Osteocyte (in vitro differentiated cells): ENCODE measurements at places on chromosomes 6 and 20. TPM values are rescaled to one million over a fixed set of nuclear protein-coding genes. Genes with fewer than 3 reads are reported as not detected.
A peak's percentile ranks its signal among the peaks of the same experiment; 100 is the strongest.

DNA sequence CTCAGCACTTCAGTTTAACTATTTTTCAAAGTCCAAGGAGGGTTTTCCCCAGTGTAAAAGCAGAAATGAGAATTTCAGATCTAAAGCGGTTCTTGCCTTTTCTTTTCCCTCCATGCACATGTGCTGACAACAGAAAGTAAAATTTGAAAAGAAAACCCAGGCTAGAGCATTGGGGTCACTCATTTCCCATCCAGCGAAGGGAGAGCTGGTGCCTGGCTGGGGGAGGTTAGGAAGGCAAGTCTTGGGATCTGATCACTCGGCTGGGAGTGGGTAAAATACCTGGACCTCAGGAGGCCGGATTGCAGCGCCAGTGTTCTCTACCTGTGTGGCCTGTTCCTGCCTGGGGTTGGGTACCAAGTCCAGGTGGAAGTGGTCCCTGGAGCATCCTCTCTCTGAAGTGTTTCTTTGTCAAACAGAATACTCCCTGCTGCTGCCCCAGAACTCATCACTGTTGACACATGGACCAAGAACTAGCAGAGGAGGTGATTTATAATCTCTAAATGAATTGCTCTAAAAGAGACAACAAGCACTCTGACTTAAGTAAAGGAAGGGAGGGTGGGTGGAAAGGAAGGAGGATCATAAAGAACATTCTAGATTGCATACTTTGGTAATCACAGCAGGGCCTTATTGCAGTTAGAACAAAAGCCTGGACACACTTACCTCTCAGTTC is 136.0 kb downstream of the MTHFD1L start:
- DNase-seq, result no peak

The JPH2 gene
- total RNA-seq, result 14.2 and 16.5 TPM in 2 replicates

GRCh38 chr6:15368186-15368585 is 122.3 kb downstream of the JARID2 start:
- DNase-seq, result no peak

- DNase-seq, result no peak
These were observed 83.9 kb upstream of the CEP85L start for GRCh38 chr6:118735320-118735719.

The PROCR gene
- 3.2 and 3.3 TPM in 2 replicates for total RNA-seq

The HLA-DOA gene
- not detected in 2 replicates for total RNA-seq

The ABRACL gene
- 16.9 and 23.0 TPM in 2 replicates for total RNA-seq

GRCh38 chr20:61986762-61987321 is 78.8 kb downstream of the TAF4 start:
- DNase-seq, result no peak

- DNase-seq, result no peak
These were observed 214.4 kb downstream of the RNF144B start for GRCh38 chr6:18601516-18602020.

The NDUFAF4 gene
- 20.5 and 21.6 TPM in 2 replicates for total RNA-seq

The BPIFB4 gene
- not detected in 2 replicates for total RNA-seq

GRCh38 chr6:18241208-18242038 is 22.9 kb downstream of the DEK start:
- DNase-seq, result no peak

DNA sequence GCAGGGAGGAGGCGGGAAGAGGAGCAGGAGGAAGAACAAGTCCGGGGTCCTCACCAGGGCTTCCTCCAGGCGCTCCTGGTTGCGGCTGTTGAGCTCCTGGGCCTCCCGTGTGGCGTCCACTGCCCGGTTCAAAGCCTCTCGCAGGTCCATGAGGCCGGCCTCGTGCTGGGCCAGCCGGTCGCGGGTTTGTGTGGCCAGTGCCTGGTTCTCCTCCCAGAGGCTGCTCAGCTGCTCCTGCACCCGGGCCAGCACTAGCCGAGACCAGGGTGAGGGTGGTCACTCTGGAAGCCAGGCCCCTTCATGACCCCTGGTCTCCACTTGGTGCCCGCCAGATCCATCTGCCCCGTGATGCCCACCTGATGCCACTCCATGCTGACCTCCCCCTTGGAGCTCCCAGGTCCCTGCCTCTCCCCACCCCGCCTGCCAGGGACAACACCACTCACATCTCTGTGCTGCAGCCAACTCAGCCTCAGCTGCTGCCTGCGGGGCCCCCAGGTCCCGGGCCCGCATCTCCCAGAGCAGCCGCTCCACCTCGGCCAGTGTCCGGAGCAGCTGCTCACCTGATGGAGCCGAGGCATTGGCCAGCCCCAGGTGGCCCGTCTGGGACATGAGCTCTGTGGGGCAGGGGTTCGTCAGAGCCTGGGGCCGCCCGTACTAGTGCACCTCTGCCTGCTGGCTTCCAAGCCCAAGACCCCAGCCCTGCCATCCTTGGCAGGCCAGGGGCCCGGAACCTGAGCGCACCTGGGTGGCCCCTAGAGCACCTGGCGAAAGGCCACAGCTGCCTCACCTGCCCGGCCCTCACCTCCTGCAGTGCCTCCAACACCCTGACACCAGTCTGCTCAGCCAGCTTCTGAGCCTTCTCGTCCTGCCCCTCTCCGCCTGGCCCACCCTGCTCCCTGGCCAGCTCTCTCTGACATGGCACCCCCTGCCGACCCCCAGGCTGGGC is 15.9 kb downstream of the ADRM1 start:
- DNase-seq, result no peak

DNA sequence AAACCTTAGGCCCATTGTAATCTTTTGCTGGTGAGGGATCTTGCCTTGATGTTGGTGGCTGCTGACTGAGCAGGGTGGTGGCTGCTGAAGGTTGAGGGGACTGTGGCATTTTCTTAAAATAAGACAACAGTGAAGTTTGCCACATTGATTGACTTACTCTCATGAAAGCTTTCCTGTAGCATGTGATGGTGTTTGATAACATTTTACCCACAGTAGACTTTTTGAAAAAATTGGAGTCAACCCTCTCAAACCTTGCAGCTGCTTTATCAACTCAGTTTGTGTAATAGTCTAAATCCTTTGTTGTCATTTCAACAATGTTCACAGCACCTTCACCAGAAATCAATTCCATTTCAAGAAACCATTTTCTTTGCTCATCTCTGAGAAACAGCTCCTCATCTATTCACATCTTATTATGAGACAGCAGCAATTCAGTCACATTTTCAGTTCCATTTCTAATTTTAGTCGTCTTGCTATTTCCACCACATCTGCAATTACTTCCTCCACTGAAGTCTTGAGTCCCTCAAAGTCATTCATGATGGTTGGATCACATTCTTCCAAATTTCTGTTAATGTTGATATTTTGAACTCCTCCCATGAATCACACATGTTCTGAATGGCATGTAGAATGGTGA is 37.2 kb downstream of the CST9L start:
- no peak for DNase-seq

- DNase-seq, result no peak
These were observed 94.3 kb downstream of the JPH2 start for GRCh38 chr20:44092551-44093248.

The ZNF217 gene
- 44.3 and 47.2 TPM in 2 replicates for total RNA-seq

DNA sequence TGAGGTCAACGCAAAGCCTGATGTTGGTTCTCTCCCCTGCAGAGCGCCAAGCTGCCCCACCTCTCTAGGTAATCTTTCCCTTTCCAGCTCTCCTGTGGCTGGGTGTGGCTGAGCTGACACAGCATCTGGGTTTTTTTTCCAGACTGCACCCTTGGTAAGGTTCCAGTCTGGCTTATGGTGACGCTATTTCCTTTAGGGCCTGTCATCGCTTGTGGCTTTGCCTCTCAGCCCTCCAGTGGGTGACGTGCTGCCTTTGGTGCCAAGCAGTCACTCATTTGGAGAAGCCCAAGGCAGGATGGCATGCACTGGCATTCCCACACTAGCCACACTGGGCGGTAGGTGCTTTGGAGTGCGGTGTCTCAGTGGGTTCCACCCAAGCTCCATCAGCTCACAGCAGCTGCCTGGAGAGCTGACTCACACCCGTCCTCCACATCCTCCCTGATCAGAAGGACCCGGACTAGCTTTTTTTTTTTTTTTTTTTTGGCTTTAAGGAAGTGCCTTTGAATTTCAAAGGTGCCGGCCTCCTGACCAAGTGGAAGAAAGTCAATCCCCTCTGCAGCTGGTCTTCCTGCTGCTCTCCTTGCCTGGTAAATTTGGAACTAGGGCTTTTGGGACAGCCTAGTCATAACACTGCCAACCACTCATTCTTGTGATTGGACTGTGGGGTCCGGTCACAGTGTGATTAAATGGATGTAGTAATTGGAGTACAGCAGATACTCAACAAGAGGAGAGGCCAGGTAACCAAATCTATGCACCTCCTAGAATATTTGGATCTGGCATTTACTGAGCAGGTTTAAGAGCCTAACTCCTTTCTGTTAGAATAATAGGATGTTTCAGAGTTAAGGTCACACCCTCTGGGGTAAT is 153.6 kb downstream of the CD83 start:
- DNase-seq, result peak; percentile 69

- DNase-seq, result no peak
These were observed 463.0 kb downstream of the CDKAL1 start for GRCh38 chr6:20997143-20997769.

GRCh38 chr6:7628479-7628878 is 38.5 kb downstream of the SNRNP48 start:
- no peak for DNase-seq
